ENCODE measurements at places on chromosomes 6 and 20. TPM values are rescaled to one million over a fixed set of nuclear protein-coding genes. Genes with fewer than 3 reads are reported as not detected.

The FHL5 gene
- total RNA-seq = not detected

The EYA2 gene
- total RNA-seq = not detected

The BTNL2 gene
- not detected for total RNA-seq

The CFAP61 gene
- not detected for total RNA-seq

The KIF3B gene
- total RNA-seq = 25.0 TPM

The KCNQ5 gene
- total RNA-seq = 0.35 TPM

The GOPC gene
- total RNA-seq = 42.4 TPM

The HELZ2 gene
- 67.4 TPM for total RNA-seq

The RRAGD gene
- total RNA-seq = 4.2 TPM

The SSTR4 gene
- not detected for total RNA-seq

The SPTLC3 gene
- 4.2 TPM for total RNA-seq

The SLC24A3 gene
- total RNA-seq = under 0.01 TPM

The CRYBG1 gene
- 16.3 TPM for total RNA-seq

The AKAP12 gene
- total RNA-seq = 54.4 TPM

The NINL gene
- total RNA-seq = 11.8 TPM

The HCRTR2 gene
- total RNA-seq = not detected

The ADGRF5 gene
- 0.70 TPM for total RNA-seq

The COQ3 gene
- total RNA-seq = 8.3 TPM

The MCHR2 gene
- not detected for total RNA-seq

The PGC gene
- not detected for total RNA-seq

All from renal cortical epithelial cell (primary cell).